ENCODE measurements at places on chromosomes 5 and 9.

DNA sequence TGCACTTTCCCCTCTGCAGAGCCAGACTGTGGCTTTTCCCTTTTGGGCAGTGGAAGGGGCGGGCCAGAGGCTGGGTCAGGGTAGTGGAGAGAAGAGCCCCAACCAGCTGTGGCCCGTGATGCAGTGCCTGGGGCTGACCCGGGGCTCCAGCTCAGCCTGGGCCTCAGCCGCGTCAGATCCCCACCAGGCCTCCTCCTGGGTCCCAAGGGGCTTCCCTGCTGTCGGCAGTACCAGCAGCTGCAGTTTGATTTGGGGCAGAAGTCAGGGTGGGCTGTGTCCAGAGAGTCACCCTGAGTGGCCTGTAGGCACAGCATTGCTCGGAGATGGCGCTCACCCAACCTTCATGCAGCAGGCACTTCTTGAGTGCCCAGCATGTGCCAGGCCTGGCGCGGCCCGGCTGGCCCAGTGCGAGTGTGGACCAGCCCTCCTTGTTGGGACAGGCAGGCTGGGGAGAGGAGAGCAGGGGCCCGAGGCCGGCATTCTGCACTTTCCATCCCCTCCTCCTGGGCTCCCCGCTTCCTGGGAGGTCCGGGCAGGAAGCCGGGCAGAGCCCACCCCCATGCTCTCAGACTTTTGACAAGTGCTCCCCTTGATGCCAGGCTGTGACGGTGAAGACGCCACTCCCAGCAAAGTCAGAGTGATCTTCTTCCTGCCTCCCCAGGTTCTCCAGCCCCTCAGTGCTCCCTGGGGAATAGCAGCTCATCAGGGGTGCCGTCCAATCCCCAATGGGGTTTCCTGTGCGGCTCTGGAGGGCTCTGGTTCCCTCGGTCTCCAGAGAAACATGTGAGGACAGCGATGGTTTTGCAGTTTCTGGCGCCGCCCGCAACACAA lies 88.3 kb upstream of the COL5A1 start:
- no peak for DNase-seq

DNA sequence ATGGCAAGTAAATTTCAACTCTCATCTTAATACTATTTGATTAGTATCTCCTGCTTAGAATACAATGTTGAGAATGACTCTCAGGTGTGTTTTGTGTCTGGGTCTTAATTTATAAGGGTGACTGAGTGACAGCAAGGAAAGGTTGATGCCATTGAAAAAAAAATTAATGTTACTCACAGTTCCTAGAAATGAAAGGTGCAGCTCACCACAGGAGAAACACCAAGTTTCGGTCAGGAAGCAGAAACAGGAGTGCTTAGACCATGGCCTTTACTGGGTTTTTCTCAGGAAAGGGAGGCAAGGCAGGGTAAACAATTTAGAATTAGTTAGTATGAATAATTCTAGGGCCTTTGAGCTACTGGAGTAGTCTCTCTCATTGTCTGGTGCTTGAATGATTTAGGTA lies 159.2 kb upstream of the C9orf72 start:
- DNase-seq: no peak

DNA sequence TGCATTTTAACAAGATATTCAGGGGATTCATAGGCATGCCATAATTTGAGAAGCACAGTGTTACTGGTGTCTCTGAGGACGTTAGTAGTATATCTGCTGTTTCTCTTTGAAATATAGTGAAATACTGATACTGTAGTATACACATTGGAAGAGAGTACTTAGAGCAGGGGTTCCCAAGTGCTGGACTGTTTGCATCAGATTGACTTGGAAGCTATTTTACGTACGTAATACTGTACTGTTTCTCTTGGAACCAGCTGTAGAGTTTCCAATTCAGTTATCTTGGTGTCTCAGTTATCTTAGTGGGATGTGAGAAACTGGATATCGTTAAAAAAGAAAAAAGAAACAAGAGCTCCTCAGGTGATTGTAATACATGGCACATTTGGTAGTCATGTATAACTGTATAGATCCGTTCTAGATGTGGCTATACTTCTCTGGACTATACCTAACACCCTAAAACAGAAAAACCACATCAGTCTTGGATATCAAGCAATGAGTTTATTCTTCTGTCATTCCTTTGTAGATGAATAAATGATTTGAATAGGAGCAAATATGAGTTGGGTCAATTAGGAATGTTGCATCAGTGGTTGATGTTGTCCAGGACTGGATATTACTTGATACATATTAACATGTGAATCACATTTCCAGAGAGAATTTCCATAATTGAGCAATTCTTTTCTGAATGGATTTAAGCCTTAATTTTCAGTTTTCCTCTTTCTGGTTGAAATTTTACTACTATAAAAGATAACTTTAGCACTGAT lies 33.4 kb downstream of the PRRC1 start:
- DNase-seq: no peak

DNA sequence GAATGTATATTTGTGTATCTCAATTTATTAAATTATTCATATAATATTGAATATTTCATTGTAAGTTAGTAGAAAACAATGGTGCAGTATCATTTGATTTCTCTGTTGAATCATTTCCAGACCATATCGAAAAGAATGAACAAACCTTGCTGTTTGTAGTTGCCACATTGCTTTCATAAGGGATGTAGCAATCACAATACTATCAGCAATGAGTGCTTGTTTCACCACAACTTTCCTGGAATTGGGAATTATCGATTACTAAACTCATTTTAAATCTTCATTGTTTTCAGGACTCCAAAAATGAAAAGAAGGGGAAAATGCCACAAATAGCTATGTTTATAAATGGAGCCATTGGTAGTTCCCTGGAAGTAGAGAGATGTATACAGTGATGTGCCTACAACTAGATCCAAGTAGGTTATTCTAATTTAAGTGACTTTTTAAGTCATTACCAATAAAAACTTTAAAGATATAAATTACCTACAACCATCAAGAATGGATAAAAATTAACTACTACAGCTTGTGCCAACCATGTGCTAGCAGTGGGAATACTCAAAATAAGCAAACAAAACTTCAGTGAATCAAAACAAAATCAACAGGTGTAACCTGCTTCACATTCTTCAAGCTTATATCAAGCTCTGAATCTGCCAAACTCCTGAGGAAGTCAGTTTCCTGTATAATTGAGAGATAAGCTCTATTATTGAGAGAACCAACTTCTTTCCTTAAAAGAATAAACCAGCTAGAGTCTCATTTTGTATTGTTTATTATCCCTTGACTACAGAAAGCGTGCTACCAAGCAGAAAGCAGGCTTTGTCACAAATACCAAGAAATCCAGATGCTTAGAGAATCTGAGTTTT lies 358.6 kb downstream of the ADGRV1 start:
- DNase-seq: no peak

DNA sequence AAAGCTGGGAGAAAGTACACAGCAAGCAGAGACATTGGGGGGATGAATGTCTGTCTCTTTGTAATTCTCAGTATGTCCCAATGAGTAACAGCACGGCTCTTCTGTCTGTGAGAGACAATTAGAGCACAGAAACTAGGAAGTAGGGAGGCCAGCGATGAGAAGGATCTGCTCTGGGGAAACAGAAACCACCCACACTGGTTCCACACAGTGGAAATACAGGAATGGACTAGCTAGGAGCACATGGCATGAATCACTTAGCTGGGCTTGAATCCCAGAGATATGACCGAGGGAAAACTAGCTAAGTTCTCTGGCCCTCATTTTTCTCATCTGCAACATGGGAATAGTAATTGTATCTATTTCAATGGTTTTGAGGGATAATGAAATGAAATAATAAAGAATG lies 895.9 kb downstream of the TLE4 start:
- DNase-seq: no peak

DNA sequence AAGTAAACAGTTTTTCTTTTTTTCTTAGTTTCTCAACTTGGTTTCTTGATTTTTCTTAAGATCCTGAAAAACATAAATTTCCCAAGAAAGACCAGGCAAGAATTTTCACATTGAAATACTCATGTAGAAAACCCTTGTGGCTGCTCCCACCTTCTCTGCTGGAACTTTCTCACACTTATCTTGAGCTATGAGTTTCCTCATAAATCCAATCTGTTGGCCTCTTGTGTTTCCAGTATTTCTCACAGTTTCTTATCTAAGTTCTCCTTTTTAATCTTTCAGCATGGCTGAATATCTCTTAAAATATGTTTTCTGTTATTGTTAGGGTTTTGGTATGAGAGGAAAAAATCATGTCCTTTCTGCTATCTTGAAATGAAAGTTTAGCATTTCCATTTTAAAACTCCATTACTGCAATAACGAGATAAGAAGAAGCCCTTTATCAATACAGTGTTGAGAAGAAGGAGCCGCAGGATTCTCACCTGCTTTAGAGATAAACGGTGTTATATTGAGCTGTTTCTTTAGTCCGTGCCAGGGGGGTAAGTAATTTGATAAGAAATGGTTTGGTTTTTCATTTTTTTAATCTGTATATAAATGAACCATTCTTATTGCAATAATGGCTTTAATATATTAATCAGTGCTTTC lies 89.3 kb downstream of the ALDH1A1 start:
- DNase-seq: no peak

DNA sequence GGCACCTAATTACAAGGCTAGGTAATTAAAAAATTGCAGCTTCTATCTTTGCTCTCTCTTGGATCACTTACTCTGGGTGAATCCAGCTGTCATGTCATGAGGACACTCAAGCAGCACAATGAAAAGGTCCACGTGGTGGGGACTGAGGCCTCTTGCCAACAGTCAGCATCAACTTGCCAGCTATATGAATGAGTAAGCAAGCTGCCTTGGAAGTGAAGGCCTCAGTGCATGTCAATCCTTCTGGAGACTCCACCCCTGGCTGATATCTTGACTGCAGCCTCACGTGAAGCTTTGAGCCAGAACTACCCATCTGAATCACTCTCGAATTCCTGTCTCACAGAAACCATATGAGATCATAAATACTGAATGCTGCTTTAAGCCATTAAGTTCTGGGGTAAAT lies 140.5 kb downstream of the SNX18 start:
- DNase-seq: no peak

DNA sequence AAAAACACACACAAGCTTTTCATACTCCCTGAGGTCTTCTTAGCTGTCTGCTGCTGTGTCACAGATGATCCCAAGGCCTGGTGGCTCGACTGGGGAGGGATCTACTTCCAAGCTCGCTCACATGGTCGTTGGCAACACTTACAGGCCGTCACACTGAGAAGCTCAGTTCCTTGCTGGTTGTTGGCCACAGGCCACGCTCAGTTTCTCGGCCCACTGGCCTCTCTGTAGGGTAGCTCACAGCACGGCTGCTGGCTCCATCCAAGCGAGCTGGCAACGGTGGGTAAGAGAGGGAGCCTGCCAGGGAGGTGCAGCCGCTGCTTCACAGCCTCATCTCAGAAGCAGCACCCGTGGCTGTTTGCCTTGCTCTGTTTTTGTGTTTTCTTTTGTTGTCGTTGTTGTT lies 43.8 kb upstream of the GFPT2 start:
- DNase-seq: no peak

GRCh38 chr5:38776149-38776896 lies 69.5 kb upstream of the OSMR start:
- no peak for DNase-seq

- DNase-seq: no peak
These were observed 44.8 kb downstream of the PAPPA start for GRCh38 chr9:116198344-116198743.

DNA sequence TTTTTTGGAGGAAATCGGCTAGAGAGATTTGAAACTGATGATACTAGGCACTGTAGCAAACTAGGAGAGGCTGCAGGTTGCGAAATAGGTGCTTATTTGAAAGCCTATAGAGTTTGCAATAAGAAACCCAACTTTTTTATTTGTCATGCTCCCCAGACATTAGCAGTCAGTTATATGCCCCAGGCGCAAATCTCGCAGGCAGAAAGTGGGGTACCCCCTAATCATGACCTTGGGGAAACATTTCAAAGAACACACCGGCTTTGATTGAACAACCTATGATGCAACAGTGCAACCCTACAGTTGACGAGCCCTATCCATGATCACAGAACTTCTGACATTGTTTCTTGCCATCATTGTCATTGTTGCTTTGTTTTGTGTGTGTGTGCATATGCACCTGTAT lies 510.5 kb downstream of the RAB3C start:
- no peak for DNase-seq

DNA sequence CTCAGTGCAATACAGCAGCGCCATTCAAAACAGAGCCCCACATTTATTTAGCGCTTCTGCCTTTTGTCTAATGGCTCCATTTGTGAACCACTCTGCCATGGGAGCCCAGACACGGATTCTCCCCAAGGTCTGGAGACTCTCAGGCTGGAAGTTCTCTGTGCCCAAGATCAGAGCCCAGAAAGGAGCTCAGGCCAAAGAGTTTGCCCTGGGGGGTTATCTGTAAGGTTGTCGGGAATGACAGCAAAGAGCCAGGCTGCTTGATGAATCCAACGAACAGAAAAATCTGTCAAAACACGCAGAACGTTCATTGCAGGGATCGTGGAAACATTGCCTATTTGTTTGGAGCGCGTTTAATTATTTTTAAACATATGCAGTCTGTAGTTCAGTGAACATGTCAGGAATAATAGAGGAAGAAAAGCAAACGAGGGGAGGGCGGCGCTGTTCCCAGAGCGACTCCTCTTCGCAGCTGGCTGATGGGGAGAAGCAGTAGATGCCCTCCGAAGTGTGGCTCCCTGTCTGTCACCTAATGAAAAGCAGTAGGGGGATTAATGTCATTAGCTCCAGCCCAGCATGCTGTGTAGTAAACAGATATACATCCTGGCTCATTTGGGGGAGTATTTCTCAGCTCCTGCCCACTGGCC lies 464.9 kb upstream of the MPDZ start:
- no peak for DNase-seq

DNA sequence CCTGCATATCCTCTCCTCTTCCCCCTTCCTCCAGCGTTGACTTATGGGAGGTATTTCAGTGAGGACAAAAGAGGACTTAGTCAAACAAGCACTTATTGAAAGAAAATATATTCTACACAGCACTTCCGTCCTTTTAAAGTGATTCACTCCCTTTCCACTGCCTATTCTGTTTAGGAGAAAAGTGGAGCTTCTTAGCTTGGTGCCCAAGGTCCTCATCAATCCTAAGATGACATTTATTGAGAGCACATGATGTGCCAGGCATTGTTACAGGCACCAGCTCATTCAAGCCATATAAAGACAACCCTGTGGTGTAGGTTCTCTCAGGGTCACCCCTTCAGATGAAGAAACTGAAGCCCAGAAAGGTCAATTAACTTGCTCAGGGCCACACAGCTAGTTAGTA lies 95.9 kb downstream of the KCNIP1 start:
- DNase-seq: no peak

DNA sequence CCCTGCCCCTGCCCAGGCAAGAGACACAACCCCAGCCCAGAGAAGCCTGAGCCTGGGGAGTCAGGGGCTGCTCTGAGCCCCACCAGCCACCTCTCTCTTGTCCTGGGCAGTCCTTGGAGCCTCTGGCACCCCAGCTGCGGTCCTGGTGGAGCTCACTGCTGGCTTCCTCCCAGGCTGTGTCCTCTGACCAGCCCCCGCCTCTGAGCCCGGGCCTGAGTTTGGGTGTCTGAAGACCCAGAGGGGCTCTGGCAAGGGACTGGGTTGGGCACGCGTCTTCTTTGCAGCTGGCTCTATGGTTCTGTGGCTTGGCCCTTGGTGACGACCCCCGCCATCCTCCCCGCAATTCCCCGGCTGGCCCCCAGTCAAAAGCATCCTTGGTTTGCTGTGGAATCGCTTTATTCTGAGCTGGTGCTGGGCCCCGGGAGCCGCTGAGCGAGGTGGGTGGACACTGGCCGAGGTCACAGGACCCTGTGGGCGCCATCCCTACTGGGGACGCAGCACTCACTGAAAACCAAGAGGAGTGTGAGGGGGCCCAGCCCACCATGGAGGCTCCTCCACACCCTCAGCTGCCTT lies 985 bp upstream of the LCN10 start:
- no peak for DNase-seq
